ENCODE measurements at places on chromosomes 1 and 21. TPM values are rescaled to one million over a fixed set of nuclear protein-coding genes. Genes with fewer than 3 reads are reported as not detected.

DNA sequence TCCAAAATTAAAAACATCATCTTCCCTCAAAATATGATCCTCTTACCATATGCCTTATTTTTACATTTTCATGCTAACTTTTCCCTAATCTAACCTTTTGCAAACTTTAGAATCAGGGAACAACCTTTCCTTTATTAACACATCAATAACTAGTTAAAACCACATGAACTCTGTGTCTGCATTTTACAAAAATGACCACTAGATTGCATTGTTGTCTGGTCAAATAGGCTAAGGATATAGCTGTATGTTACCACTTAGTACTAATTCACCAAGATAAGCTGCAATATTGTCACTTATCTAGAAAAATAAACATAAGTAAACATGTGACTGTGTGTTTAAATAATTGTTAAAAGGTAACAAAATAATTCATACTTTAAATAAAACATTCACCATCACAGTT, 82.3 kb downstream of the DENND1B start:
- DNase-seq = no peak

DNA sequence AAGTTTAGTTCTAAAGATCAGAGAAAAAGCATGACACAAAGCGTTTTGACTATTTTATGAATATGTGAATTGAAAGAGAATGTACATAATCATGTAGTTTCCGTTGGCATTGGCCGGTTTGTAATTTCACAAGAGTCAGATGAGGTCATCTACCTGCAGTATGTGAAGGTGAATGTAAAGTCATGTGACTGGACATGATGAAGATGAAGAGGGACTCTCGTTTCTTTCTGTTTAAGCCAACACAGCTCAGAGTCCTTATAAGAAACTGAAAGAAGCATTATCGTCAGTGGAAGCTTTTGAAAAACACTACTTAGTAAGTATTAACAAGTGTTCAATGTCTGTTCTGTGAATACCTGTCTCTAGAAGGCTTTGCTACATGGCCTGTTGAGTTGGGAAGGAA, 30.9 kb upstream of the PWP2 start:
- H3K4me3 ChIP-seq = no peak overlapping the region
- no peak overlapping the region for H3K27ac ChIP-seq
- H3K36me3 ChIP-seq = peaks cover 44% of the 10 kb centered on the region
- DNase-seq = no peak

Gene ESRRG
- total RNA-seq = 1.8 TPM

Gene CELA3A
- 9.6 TPM for total RNA-seq

- no peaks in the 10 kb centered on the region for H3K27me3 ChIP-seq
- no peaks in the 10 kb centered on the region for H3K4me1 ChIP-seq
- no peak overlapping the region for H3K27ac ChIP-seq
- no peaks in the 10 kb centered on the region for H3K36me3 ChIP-seq
- no peak for DNase-seq
Measured at GRCh38 chr1:202592146-202592545, 118.1 kb downstream of the SYT2 start.

Gene OR2L5
- not detected for total RNA-seq

DNA sequence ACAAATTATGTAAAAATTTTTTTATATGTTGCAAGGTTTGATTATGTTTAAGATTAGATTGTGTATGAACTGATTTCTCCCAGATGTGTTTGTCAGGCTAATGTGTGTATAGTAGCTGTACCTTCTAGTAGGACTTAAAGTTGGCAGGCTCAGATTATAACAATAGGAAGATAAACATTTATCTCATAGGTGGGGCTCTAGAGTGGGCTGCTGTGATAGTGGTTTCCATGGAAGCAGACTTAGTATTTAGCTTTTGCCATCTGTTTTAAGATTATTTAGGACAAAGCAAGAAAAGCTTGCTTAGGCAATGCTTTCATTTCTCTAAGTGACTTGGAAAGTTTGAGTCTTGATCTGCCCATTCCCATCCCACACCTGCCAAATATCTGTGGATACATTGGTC, 187.7 kb upstream of the CACYBP start:
- H3K4me3 ChIP-seq = no peak overlapping the region
- DNase-seq = no peak
- H3K36me3 ChIP-seq = no peaks in the 10 kb centered on the region
- no peaks in the 10 kb centered on the region for H3K27me3 ChIP-seq

GRCh38 chr1:22922640-22923039, 50.0 kb downstream of the LACTBL1 start:
- no peak for DNase-seq
- H3K27me3 ChIP-seq = no peaks in the 10 kb centered on the region
- H3K36me3 ChIP-seq = no peaks in the 10 kb centered on the region

DNA sequence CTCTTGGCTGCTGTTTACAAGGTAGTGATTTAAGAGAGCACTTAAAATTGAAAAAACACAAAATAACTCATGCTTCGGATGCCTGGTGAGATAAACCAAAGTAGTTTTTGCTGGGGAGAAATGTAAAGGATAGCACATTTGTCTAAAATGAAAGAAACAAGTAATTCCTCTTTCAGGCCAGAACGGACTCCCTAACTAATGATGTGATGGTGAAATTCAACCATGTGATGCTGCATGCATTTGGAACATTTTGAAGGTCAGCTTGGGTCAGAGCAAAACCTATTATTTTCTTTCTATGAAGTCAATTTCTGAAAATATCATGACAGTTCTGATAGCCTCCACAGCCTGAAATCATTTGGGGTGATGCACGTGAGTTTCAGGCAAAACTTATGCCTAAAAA, 27.6 kb downstream of the NMNAT2 start:
- no peak overlapping the region for H3K27ac ChIP-seq
- no peaks in the 10 kb centered on the region for H3K27me3 ChIP-seq
- DNase-seq = no peak
- no peaks in the 10 kb centered on the region for H3K4me1 ChIP-seq
- no peaks in the 10 kb centered on the region for H3K36me3 ChIP-seq
- H3K4me3 ChIP-seq = no peak overlapping the region

Gene TEKT2
- total RNA-seq = 2.0 TPM
